ENCODE measurements at places on chromosomes 4 and X.

DNA sequence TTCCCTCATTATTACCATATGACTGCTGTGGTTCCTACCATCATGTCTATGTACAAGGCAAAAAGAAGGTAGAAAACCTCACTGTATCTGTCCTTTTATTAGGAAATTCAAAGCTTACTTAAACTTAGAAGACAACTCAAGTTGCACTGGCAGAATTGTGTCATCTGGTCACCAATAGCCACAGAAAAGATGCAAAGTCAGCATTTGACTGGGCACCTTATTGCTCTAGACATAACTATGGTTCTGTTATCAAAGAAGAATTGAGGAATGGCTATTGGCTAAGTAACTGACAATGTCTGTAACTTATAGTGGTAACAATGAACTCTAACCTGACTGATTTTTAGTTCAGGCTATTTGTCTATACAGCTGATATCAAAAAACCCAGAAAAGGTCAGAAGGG lies 45.3 kb downstream of the MAP9 start:
- no peak for DNase-seq

DNA sequence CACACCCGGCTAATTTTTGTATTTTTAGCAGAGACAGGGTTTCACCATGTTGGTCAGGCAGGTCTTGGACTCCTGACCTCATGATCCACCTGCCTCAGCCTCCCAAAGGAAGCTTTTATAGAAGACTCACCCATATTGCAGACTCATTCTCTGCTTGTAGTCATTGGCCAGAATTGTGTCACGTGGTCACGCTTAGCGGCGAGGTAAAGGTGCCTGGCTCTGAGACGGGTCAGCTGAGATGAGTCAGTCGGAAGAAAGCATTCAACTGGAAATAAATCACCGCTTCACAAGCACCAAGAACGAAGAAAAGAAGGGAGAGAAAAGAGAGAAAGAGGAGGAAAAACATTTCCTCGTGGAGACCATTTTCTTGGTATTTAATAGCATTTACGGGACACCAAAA lies 218.8 kb upstream of the NOCT start:
- DNase-seq = no peak

- no peak for DNase-seq
Observed at GRCh38 chrX:72308566-72309296, 3.0 kb upstream of the CITED1 start.

DNA sequence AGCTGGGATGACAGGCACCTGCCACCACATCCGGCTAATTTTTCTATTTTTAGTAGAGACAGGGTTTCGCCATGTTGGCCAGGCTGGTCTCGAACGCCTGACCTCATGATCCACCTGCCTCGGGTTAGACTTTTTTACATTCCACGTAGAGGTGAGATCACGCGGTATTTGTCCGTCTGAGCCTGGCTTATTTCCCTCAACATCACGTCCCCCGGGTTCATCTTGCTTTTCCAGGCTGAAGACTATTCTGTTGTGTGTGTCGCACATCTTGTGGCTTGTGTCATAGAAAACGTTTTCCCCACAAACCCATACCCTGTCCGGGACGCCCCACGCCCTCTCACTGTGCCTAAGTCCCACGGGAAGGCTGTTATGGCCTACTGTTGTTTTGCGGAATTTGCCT lies 185.3 kb downstream of the CRLF2 start:
- no peak for DNase-seq

- no peak for DNase-seq
Observed at GRCh38 chrX:10404436-10404835, 215.9 kb downstream of the MID1 start.

- no peak for DNase-seq
Observed at GRCh38 chr4:7587433-7588405, 153.0 kb upstream of the PSAPL1 start.

DNA sequence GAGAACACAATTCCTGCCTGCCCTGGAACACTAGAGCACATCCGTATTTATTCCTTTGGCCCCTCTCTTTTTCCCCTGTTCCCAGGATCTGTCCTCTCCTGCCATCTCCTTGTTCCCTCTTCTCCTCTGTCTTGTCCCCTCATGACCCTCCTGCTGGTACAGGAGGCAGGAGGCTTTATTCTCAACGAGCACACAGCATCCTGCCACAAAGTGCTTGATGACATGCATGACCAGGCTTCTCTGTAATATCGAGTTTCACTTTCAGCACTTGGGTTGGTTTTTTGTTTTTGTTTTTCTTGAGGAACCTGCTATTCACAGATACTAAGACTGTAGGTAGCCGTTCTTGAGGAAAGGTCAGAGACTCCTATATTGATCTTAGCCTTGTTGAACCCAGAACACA lies 35.3 kb downstream of the NALF2 start:
- no peak for DNase-seq

- no peak for DNase-seq
Observed at GRCh38 chrX:109685656-109686078, 47.4 kb downstream of the ACSL4 start.

DNA sequence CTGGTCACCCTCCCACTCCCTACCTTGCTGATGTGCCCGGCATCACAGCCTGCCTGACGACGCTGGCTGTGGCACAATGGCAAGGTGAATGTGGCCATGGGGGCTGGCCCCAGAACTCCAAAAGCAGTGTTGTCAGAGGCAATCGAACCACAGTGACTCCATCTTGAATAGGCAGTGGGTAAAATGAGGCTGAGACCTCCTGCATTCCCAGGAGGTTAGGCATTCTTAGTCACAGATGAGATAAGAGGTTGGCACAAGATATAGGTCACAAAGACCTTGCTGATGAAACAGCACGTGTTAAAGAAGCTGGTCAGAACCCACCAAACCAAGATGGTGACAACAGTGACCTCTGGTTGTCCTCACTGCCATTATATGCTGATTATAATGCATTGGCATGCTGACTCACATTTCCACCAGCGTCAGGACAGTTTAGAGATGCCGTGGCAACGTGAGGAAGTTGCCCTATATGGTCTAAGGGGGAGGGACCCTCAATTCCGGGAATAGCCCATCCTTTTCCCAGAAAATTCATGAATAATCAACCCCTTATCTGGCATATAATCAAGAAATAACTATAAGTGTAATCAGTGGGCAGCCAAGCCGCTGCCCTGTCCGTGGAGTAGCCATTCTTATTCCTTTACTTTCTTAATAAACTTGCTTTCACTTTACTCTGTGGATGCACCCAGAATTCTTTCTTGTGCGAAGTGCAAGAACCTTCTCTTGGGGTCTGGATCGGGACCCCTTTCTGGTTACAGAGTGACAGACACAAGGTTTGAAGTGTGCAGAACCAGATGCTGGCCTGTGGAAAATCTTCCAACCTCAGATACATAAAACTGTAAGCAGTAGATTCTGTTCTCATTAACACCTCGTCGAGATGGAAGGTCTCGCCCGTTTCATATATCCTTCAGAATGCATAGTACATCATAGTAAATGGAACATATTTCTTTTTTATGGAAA lies 26.8 kb upstream of the CLDN24 start:
- no peak for DNase-seq

GRCh38 chr4:117676153-117676552 lies 358.1 kb upstream of the NDST3 start:
- no peak for DNase-seq

DNA sequence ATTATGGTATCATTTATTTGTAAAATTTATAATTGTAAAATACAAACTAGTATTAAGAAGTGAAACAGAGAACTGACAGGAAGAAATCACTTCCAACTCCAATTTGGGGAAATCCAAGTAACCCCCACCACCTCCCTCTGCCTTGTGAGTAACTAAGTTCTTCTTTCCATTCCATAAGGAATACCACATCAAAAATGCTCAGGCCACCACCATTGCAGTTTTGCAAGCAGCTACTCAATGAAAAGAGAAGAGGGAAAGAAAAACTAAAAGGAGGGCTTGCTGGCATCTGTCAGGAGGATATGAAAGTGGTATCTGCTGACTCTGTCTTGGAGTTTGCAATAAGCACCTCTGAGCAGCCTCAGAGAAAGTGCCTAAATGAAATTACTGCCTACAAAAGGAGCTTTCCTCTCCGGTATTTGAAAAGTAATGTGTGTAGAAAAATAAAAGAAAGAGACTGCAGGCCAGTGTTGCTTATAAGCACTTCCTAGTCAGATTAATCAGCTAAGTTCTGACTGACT lies 228.7 kb downstream of the OPHN1 start:
- no peak for DNase-seq

DNA sequence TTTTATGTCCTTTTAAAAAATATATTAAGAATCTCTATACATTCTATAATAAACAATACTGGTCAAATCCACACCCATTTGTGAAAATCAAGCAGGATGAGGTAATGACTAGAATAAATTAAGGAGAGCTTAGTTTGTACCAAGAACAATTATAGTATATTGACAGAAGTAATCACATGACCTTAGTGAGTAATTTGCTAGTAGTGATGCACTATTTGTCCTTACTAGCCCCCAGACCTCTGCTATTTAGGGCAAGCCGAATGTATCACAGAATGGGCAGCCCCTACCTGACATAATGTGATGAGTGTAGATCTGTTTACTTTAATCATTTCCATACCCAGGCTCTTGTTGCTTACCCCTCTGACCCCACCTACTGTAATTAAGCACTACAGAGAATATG lies 15.8 kb downstream of the ATP1B4 start:
- no peak for DNase-seq

DNA sequence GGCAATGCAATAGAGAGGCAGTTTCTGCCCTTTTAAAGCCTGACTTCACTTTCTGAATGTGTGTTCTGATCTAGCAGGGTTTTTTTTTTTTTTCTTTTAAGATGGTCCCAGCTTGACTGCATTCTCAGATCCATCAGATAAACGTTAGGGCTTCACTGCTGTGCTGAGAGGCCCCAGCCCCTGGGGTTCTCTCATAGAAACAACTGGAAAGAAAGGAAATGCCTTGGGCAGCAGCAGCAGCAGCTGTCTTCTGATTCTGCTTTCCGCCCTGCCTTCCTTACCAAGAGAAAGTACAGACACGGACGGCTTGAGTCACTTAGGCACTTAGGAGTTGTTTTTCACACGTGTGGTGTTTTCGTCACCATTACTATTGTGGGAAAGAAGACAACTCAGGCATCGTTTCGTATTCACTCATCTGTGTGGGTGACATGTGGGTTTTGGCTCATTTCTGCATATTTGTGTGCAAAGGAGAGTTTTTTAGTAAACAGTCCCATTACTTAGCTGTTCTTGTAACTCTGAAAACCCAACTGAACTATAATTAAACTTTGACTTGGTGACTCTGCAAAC lies 172.0 kb downstream of the PTTG2 start:
- peak; percentile 24 for DNase-seq

DNA sequence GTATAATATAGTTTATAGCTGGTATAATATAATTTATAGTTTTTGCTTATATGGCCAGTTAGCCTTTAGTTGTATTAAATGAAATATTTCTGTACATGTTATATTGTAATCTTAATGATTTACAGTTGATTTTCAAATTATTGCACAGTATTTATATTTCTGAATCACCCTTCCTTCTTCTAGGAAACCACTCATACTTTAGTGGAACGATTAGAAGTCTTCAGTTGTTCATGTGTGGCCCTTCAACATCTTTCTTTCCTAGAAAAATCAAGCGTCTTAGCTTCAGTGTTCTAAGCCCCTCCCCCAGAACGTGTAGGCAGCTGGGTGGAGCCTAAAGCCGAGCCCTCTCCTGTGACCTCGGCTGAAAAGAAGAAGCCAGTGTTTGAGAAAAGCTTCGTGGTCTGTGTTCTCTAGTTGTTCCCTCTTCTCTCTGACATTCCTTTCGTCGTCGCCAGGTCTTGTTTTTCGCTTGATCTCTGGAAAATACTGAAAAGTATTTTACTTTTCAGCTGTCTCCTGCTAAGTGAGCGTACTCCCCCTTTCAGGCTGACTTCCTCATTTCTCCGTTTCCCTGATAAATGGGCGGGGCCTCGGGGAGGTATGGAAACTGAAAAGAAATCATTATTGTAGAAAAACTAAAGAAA lies at the start of gene C4orf33:
C4orf33 (plus strand) TSS at position 342 of the 644 bp plus-strand sequence. CDS start 6,459 bp downstream, outside the sequence.
- DNase-seq = peak; percentile 66

GRCh38 chr4:3011456-3012220 lies 48.3 kb downstream of the GRK4 start:
- no peak for DNase-seq

DNA sequence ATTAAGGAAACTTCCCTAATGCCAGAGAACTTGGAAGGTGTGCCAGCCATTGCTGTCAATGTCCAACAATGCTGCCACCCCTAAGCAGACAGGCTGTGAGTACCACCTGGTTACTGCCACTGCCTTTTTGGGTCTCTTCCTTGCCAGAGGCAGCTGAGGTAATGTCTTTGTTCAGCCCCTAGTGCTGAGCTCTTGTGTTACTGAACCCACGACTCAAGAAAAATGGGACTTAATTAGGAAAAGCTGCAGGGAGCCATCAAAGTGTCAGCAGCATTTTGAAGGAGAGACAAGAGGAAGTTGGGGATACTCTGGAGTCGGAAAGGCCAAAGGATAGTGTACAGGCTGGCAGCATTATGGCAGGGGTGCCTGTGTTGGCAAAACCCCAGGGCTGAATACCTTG lies 283.7 kb downstream of the AFF2 start:
- DNase-seq = no peak

DNA sequence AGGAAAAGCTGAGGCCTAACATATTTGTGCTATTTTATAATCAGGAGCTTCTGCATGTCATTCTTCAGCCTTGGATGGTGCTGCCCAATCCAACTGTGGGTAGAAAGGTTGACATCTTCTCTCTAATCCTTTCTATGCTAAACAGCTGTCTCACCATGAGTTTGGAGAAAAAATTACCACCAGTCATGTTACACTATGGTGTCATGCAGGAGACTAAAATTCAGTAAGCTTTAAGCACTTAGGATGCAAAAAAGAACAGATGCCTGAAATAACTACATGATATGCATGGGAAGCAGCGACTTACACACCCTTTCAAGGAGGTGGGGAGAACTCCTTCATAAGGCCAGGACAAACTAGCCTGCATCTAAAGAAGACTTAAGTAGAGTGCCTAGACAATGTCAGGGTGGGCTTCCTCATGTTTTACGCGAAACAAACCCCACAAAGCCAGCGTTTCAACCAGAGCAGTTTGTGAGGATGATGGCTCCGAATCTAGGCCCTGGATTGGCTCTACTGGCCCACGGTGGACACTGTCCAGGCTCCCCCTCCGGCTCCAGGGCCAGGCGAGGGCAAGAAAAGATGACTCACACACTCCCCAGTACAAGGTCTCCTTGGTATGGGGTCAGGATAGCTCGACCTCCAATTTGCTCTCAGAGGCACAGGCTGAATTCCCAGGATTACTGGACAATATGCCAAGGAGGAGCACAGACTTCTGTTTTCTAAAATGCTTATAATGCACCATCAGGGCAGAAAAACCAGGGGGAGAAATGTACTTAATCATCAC lies 45.1 kb downstream of the STX18 start:
- DNase-seq = no peak

DNA sequence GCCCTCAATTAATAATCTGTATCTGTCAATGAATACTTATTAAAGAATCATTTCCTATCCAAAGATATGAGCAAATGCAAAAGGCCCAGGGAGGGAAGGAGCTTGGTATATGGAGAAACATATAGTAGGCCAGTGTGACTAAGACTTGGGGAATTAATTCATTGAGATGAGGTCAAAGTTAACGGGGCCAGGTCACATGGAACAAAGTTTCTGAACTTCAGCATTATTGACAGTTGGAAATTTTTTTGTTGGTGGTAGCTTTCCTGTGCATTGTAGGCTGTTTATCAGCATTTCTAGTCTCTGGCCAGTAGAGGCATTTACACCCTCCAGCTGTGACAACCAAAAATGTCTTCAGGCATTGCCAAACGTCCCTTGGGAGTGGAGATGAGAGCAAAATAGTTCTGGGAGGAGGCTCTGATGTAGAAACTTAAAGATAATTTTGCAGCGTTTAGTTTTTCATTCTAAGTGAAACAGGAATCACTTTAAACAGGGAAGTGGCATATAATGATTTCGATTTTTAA lies 202.0 kb downstream of the SLC4A4 start:
- no peak for DNase-seq

- no peak for DNase-seq
Observed at GRCh38 chrX:13699183-13699826, 10.4 kb downstream of the RAB9A start.

GRCh38 chr4:108119199-108119800 lies 49.4 kb downstream of the LEF1 start:
- no peak for DNase-seq

All from stimulated activated CD8-positive, alpha-beta memory T cell treated with anti-CD3 and anti-CD28 coated beads, Interleukin-15, amount 100 ng/mL, for 1 hour (primary cell).